Bronchial epithelial cell (primary cell): ENCODE measurements at places on chromosomes 11 and 22. TPM values are rescaled to one million over a fixed set of nuclear protein-coding genes. Genes with fewer than 3 reads are reported as not detected.

Gene ATF4
- 410 and 516 TPM in 2 replicates for total RNA-seq

Gene KCTD14
- 0.77 and 1.3 TPM in 2 replicates for total RNA-seq

Gene GRK3
- 4.2 and 4.6 TPM in 2 replicates for total RNA-seq

Gene PTGDR2
- total RNA-seq = 0.13 TPM in 1 of 2 replicates, not detected in the other

Gene TMPRSS5
- under 0.01 and 0.13 TPM in 2 replicates for total RNA-seq

Gene C22orf31
- total RNA-seq = not detected in 2 replicates

Gene TBX10
- total RNA-seq = not detected in 2 replicates

Gene TSPAN32
- total RNA-seq = not detected in 2 replicates
